ENCODE measurements at places on chromosomes 6 and 20.

DNA sequence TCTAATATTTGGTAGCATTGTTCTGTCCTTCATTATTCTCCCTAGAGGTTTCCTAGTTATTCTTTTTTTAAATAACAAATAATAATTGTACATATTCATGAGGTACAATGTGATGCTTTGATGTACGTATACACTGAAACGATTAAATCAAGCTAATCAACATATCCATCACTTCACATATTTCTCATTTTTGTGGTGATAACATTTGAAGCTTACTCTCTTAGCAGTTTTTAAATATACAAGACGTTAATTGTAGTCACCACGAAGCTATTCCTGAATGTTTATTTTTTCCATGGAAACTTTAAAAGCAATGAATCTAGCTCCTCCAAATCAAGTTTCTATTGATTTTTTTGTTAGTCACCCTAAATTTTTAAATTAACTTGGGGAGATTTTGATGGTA lies 116.5 kb upstream of the PRND start:
- no peak for DNase-seq

DNA sequence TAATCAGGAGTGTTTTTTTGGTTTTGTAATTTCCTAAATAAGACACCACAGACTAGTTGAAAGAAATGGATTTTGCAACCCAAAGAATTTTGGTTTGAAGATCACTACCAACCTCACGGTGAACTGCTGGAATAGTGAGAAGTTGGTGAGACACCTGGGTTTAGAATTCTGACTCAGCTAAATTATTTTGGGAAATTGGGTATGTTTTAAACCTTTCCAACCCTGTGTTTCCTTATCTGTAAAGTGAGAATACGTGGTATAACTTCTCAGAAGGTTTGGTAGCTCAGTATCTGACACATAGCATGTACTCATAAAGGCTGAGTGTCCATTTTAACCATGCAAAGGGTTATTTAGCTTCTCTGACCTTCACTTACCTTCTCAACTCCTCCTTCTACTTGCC lies 261.9 kb downstream of the FOXA2 start:
- DNase-seq = no peak

DNA sequence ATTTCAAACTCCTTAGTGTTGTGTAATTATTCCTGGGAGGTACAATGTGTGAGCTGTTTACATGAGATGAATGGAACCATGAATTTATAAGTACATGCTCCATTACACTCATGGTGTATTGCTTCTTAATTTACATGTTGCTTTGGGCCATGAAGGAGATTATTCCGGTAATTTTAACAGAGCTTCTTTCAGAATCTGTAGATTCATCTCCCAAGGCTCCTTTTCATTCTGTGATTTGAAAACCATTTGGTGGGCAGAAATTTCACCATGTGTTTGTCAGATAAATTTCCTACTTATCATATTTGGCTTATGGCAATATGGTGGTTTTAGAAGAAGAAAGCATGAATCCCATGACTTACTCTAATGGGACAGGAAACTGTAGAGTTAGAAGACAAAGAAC lies 421.6 kb upstream of the EYS start:
- no peak for DNase-seq

GRCh38 chr6:142773324-142773723 lies 171.7 kb downstream of the HIVEP2 start:
- DNase-seq = peak; percentile 29

- no peak for DNase-seq
Measured at GRCh38 chr6:13971303-13971702, 46.6 kb downstream of the RNF182 start.

DNA sequence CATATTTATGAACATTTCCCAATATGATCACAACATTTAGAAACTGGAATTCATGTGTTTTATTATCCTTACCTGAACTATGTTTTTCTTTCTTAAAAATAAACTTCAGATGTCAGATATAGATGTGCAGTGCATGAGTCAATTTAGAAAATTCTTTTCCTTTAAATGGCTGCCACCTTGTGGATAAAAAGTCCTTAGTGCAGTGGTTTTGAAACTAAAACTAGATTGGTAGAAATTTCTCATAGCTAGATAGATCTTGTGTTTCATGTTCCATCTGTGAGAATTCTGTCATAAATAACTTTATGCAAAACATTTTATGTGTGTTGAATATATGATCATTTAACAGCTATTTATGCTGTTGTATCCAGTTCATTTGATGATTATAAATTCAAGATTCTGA lies 134.9 kb downstream of the KLHL32 start:
- no peak for DNase-seq

DNA sequence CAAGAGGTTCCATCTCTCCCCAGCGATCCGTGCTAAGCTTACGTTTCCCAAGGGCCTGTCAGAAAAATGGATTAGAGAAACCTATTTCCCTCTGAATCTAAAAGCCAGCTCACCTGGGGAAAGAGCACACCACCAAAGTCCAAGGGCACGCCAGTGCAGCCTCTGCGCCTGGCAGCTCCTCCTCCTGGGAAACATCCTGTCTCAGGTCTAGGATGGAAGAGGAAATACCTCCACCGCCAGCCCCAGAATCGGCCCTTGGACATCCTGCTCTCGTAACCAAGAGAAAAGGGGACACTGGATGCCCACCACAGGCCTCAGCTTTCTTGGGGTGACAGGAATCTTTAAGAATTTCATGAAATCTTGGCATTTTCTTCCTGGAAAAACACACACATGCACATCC lies 18.7 kb downstream of the RAMACL start:
- no peak for DNase-seq

DNA sequence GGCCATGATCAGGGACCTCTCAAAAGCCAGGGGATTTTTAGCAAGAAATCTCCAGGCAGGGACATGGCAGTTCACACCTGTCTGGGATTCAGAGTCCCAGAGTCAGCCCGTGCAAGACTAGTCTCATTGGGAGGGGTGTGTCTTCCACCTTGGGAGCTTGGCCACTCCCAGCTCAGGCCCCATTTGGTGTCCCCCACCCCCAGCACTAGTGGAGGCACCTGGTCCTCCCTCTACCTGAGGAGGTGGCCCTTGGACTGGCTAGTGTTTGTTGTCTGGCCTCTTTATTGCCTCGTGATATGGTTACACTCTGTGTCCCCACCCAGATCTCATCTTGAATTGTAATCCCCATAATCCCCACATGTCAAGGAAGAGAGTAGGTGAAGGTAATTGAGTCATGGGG lies 140.8 kb upstream of the PHACTR3 start:
- no peak for DNase-seq

- DNase-seq = no peak
Measured at GRCh38 chr20:14667226-14667625, 329.8 kb upstream of the FLRT3 start.

DNA sequence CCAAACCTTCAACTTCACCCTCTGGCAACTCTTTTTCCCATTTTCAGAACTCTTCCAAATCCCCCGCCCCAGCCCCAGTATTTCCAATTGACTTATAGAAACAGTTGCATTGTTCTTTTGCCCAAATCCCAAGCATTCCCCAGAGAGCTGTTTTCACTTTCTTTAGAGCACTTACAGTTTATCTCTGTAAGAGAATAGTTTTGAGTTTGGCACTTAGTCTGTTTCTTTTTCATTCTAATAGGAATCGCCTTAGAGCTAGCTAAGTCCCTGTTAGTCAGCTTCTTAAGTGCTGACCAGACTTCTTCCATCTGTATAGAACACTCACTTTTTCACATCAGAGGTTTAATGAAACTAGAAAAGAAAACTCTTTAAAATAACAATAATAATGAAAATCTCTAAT lies 374.2 kb upstream of the FLRT3 start:
- DNase-seq = no peak

- DNase-seq = no peak
Measured at GRCh38 chr6:3541006-3541585, 84.2 kb upstream of the SLC22A23 start.

DNA sequence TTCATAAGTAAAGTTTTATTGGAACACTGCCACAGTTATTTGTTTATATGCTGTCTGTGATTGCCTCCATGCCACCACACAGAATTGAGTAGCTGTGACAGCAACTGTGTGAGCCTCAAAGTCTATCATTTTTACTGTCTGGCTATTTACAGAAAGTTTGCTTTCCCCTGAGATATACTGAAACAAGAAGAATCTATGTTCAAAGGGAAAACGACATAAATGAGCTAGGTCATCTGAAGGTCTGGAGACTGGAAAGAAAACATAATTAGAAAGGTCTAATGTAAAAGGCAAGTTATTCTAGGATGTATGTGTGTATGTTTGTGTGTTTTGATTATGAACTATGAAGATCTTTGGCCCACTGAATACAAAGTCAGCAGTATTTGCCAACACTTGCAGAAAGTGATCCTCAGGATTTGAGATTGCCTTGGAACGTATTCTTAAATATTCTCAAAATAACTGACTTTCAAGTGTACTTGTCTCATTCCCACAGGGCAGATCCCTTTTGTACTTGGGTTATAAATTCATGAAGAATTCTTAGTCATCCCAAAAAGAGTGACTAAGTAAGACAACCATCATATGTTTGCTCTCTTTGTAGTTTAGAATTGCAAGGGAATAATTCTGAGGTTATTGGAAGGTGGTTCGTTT lies 677.7 kb downstream of the DOK5 start:
- DNase-seq = no peak

GRCh38 chr6:75934643-75935472 lies 137.6 kb downstream of the IMPG1 start:
- DNase-seq = no peak

GRCh38 chr6:67974931-67975330 lies 660.2 kb upstream of the ADGRB3 start:
- no peak for DNase-seq

- DNase-seq = no peak
Measured at GRCh38 chr6:100719883-100720682, 161.0 kb downstream of the ASCC3 start.

Measured in activated naive CD4-positive, alpha-beta T cell treated with anti-CD3 and anti-CD28 coated beads, Interleukin-2, amount 50 U/mL, for 16 hours (primary cell).